Epithelial cell of proximal tubule (primary cell): ENCODE measurements at places on chromosomes 4 and X. TPM values are rescaled to one million over a fixed set of nuclear protein-coding genes. Genes with fewer than 3 reads are reported as not detected.

Gene TCEANC
- total RNA-seq, result 0.12 and 0.29 TPM in 2 replicates

Gene DACH2
- not detected in 2 replicates for total RNA-seq

Gene BMP3
- 0.06 TPM in 1 of 2 replicates, not detected in the other for total RNA-seq

Gene PDHA1
- 77.6 and 147 TPM in 2 replicates for total RNA-seq

Gene DIPK2B
- total RNA-seq, result not detected in 2 replicates

Gene STX18
- total RNA-seq, result 23.9 and 30.0 TPM in 2 replicates

Gene GPR143
- total RNA-seq, result 16.6 and 17.4 TPM in 2 replicates

Gene SYN1
- total RNA-seq, result 0.12 and 0.65 TPM in 2 replicates

Gene SSX2
- total RNA-seq, result not detected in 2 replicates

Gene KLHL34
- 0.12 and 0.65 TPM in 2 replicates for total RNA-seq

Gene NPY5R
- 0.12 and 0.14 TPM in 2 replicates for total RNA-seq

Gene FAM114A1
- total RNA-seq, result 60.6 and 61.5 TPM in 2 replicates

Gene MAGEA8
- not detected in 2 replicates for total RNA-seq

Gene GPR50
- total RNA-seq, result not detected in 2 replicates

Gene PLXNA3
- total RNA-seq, result 5.9 and 14.6 TPM in 2 replicates

Gene MAGEA3
- total RNA-seq, result not detected in 2 replicates

Gene NEK1
- 5.9 and 8.0 TPM in 2 replicates for total RNA-seq

Gene FAM236B
- total RNA-seq, result not detected in 2 replicates

Gene NDST3
- total RNA-seq, result 1.4 TPM in 1 of 2 replicates, not detected in the other

Gene GUCY1B1
- 2.7 and 5.9 TPM in 2 replicates for total RNA-seq

Gene CRMP1
- 0.22 and 1.8 TPM in 2 replicates for total RNA-seq

Gene CENPE
- total RNA-seq, result 23.4 and 24.3 TPM in 2 replicates

Gene GAGE12F
- not detected in 2 replicates for total RNA-seq

Gene RIPPLY1
- not detected in 2 replicates for total RNA-seq

Gene EIF1AX
- 44.9 and 61.6 TPM in 2 replicates for total RNA-seq

Gene STK32B
- 3.7 and 4.2 TPM in 2 replicates for total RNA-seq

Gene WDFY3
- total RNA-seq, result 23.6 and 35.1 TPM in 2 replicates

Gene SPANXA1
- not detected in 2 replicates for total RNA-seq

Gene HS3ST1
- total RNA-seq, result 2.5 and 5.1 TPM in 2 replicates

Gene ADH7
- not detected in 2 replicates for total RNA-seq

Gene TREX2
- total RNA-seq, result not detected in 2 replicates

Gene TRMT10A
- total RNA-seq, result 9.9 and 10.2 TPM in 2 replicates

Gene SLC49A3
- total RNA-seq, result 2.9 and 4.1 TPM in 2 replicates

Gene UGT2A3
- 0.06 and 0.22 TPM in 2 replicates for total RNA-seq

Gene FHDC1
- total RNA-seq, result 0.72 and 2.1 TPM in 2 replicates

Gene SPON2
- total RNA-seq, result 1.4 and 18.1 TPM in 2 replicates
